Esophagus squamous epithelium (tissue), 5 donors: ENCODE measurements at places on chromosomes 4 and X. TPM values are rescaled to one million over a fixed set of nuclear protein-coding genes. Genes with fewer than 3 reads are reported as not detected.

DNA sequence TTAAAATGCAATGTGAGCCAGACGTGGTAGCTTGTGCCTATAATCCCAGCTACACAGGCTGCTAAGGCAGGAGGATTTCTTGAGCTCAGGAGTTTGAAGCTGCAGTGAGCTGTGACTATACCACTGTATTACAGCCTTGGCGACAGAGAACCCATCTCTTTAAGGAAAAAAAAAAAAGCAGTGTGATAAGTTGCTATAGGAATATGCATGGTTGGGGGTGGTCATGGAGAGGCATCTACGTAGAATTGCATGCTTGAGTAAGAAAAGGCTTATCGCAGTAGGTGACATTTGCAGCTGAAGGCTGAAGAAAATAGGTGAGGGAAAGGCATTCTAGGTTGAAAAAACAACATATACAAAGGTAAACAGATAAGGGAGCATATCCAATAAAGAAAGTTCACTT, 4.1 kb downstream of the DIAPH2 start:
- no peak for DNase-seq

- no peak for DNase-seq
Measured at GRCh38 chr4:119744580-119744979, 116.0 kb upstream of the PDE5A start.

GRCh38 chr4:73776321-73776729, 36.0 kb downstream of the CXCL8 start:
- no peak for DNase-seq

MPP1 gene
- 7.5 TPM for total RNA-seq

DNA sequence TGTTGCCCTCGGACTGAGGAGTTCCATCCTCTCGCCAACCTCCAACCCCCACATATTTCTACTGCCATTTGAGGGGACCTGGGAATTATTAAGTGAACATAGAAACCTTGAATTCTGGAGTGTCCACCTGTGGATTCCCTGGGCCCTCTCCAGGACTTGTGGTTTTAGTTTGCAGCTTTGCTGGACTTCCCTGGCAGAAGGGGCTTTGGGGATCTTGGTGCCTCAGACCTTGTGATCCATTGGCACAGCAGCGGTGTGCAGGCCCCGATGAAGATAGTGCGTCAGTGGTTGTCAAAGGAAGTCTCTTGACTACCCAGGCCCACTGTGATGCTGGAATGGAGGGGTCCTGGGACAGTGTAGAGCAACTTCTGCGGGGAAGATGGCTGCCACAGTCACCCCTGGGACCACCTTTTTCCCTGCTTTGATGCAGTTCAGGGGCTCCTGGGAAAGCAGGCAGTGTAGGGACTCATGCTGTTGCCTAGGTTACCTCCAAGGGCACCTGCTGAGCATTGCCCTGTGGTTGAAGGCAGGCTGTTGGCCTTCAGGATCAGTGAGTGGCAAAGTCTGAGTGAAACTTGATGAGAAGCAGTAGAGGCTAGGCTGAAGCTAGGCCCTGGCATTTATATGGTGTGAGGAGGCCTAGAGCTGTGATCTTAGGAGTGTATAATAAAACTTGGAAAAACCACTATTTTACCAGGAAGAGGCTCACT, 2.2 kb downstream of the SLC16A2 start:
- DNase-seq: no peak

GRCh38 chr4:4680758-4681157, 138.9 kb upstream of the STX18 start:
- no peak for DNase-seq

RAB40AL gene
- 0.95 TPM for total RNA-seq

DNA sequence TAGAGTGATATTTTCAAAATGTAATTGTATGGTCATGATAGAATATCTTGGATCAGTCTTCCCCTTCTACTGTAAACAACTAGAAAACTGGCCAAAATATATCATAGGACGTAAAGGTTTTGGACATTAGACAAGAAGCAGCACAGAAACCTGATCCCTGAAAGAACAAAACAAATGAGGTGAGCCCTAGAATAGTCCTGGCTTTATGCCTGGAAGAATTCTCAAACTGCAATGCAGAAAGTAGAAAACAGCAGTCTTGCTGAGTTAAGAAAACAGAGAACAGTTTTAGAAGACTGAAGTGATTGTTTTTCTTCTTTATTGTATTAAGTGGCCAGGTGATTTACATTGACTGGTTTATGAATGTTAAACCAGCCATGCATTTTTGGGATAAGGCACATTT, 19.5 kb downstream of the NSUN7 start:
- DNase-seq: no peak

RAP2C gene
- total RNA-seq: 21.8 TPM

DNA sequence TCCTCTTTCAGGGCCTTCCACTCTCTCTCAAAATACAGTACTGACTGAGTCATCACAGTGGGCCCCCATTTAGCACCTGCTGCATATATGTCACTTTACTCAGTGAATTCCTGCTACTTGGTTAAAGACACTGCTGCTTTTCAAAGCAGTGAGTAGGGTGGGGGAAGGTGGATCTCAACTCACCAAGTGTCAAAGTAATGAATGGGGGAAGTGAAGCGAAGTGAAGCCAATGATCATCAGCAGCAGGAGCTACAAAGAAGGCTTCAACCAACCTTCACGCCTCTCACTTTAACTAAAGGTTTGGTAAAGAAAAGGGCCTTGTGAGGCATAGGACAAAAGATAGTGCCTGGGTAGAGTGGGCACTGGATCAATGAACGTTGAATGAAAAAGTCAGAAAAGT, 424.1 kb downstream of the SMARCA1 start:
- no peak for DNase-seq

SMR3B gene
- not detected for total RNA-seq

PHF8 gene
- total RNA-seq: 20.2 TPM

DNA sequence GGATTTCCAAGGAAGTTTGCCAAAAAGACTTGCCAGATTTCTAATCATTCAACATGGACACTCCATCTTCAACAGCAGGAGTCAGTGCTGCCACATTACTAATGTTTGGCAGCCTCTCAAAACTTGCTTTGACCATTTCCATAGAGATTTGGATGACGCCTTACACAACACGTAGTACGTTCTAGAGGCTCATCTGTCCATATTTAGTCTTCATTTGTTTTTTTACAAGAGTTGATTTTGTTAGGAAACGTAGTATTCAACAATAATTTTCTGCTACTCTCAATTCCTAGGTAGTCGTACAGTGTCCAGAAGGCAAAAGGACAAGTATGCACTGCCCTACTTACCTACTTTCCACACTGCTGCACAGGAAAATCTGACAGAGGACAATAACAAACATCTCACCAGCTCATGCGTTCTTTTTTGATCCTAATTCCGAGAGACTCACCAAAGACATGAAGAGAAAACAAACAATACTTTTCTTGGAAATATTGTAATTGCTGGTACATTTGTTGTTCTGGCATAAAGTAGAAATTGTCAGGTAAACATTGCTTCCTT, 117.3 kb downstream of the SNCA start:
- no peak for DNase-seq

GRCh38 chrX:14903891-14904290, 30.7 kb downstream of the MOSPD2 start:
- no peak for DNase-seq

DNA sequence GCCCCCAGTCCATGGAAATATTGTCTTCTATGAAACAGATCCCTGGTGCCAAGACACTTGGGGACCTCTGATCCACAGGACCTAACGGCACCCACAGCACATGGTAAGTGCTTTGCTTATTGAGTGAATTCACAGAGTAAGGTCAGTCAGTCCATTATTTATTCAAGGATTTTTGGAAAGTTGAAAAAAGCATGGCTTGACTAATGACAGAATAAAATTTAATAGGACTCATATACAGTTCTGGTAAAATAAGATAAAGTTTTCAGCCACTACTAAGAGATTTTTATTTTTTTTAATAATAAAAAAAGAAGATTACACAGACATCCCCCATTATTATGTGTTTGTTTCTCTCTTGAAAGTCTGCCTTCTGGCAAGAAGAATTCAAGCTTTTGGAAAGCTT, 490.6 kb upstream of the HS3ST1 start:
- DNase-seq: no peak

- DNase-seq: no peak
Measured at GRCh38 chrX:14875624-14876023, 2.4 kb downstream of the MOSPD2 start.

GRCh38 chr4:4385729-4386295, 1.1 kb upstream of the NSG1 start:
- DNase-seq: no peak

RBM10 gene
- 35.6 TPM for total RNA-seq

DNA sequence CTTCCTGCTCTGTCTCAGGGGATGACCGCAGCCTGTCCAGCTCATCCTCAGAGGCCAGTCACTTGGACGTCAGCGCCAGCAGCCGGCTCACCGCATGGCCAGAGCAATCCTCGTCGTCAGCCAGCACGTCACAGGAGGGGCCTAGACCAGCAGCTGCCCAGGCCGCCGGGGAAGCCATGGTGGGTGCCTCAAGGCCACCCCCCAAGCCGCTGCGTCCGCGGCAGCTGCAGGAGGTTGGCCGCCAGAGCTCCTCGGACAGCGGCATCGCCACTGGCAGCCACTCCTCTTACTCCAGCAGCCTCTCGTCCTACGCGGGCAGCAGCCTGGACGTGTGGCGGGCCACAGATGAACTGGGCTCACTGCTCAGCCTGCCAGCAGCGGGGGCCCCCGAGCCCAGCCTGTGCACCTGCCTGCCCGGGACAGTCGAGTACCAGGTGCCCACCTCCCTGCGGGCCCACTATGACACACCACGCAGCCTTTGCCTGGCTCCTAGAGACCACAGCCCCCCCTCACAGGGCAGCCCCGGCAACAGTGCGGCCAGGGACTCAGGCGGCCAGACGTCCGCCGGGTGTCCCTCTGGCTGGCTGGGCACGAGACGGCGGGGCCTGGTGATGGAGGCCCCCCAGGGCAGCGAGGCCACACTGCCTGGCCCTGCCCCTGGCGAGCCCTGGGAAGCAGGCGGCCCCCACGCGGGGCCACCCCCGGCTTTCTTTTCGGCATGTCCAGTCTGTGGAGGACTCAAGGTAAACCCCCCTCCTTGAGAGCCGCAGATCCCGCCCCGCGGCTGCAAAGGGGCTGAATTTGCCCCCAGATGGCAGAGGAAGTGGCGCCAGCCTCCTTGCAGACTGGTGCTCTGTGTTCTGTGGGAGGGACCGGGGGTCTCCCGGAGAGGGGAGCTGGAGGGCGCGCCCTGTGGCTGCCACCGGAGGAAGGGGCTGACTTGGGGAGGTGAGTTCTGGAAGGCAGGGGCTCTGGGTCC, 29.9 kb downstream of the DOK7 start:
- DNase-seq: no peak

TDO2 gene
- 0.40 TPM for total RNA-seq

- DNase-seq: no peak
Measured at GRCh38 chrX:4528247-4528646, 814.8 kb upstream of the PRKX start.

- DNase-seq: no peak
Measured at GRCh38 chrX:15947648-15948317, 93.2 kb upstream of the AP1S2 start.

DNA sequence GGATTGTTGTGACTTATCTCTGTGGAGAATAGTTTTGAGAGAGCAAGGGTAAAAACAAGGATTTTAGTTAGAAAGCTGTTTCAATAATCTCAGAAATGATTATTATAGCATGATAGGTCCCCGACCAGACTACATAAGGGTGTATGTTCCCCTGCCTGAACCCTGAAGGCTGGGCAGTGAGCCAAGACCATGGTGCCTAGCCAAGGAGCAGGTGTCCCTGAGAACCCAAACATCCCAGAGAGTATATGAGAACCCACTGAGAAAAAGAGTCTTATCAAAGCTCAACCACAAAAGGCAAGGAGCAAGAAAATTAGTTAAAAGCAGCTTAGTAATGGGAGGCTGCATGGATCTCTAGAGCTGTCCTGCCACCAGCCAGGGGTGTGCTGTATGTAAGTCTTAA, 94.9 kb upstream of the UNC5C start:
- no peak for DNase-seq

DNA sequence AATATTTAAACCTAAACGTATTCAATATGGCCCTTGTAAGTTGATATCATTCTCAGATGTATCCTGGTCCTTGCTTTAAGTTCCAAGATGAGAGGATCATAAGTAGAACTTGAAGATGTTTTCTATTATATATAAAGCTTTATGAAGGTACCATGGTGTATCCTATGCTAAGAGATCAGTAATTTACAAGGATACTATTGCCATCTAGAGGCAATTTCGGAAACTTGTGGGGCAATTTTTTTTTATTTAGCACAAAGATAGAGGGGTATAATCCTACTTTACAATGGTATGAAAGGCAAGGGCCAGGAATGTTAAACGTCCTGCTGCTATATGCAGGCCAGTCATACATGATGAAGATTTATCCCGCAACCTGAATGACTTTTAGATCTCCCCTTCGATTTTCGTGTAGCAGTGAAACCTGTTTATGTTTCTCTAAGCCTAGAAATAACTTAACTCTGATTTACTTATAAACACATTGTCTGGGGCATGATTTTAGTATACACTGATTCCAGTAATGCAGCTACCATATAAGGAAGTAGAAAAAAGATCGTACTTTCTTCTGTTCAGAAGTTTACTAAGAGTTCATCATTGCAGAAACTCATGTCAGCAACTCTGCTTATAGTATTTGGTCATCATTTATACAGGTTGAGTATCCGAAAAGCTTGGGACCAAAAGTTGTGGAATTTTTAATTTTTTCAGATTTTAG, 2.6 kb downstream of the SLC25A31 start:
- DNase-seq: no peak

GRCh38 chr4:126991965-126992364, 640.8 kb upstream of the INTU start:
- no peak for DNase-seq

- no peak for DNase-seq
Measured at GRCh38 chr4:52091801-52092200, 40.7 kb downstream of the SPATA18 start.

STK32B gene
- total RNA-seq: not detected

CFAP47 gene
- total RNA-seq: not detected

GRCh38 chr4:137674066-137674465, 141.8 kb upstream of the PCDH18 start:
- no peak for DNase-seq

DNA sequence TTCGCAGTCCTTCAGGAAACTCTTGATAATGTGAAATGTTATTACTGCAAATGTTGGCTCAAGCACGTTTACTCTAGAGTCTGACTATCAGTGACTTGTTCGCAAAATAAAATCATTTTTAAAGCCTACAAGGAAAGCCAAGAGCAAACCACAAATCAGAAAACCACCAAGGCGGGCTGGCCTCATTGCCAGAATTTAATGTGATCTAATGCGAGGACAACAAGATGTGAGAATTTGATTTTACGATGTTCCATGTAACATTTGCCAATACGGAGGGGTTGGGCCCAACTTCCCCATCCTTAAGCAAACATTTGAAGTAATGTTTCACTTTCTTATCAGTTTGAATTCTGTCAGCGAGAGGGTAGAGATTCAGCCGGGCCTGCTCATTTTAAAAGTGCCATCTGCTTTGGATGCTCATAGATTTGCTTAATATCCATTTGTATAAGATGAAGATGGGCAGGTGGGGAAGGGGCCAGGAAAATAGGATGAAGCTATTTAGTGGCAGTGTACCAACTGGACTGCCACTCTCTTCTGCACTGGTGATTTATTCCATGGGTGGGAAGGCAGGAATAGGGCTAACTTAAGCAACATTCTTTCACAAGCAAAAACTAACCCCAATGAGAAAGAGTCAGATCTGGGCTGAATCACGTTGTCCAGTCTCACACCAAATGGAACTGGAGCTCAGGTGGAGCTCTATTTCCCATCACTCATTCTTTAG, 225.3 kb downstream of the ANAPC10 start:
- no peak for DNase-seq

- DNase-seq: no peak
Measured at GRCh38 chr4:4217113-4217512, 9.6 kb downstream of the OTOP1 start.

S100G gene
- not detected for total RNA-seq

- DNase-seq: no peak
Measured at GRCh38 chr4:168691631-168692369, 194.9 kb downstream of the PALLD start.

- no peak for DNase-seq
Measured at GRCh38 chr4:148052448-148052847, 320.6 kb downstream of the ARHGAP10 start.
